ENCODE measurements at places on chromosomes 7 and 10. TPM values are rescaled to one million over a fixed set of nuclear protein-coding genes. Genes with fewer than 3 reads are reported as not detected.

- DNase-seq = peak; percentile 23
Observed at GRCh38 chr7:17593819-17594419, 295.5 kb downstream of the AHR start.

PPP1R9A gene
- polyA plus RNA-seq = 32.3 TPM

GRCh38 chr7:23791721-23792120, 81.7 kb downstream of the STK31 start:
- no peak for DNase-seq

- no peak for DNase-seq
Observed at GRCh38 chr10:93462881-93463280, 19.3 kb downstream of the MYOF start.

DNA sequence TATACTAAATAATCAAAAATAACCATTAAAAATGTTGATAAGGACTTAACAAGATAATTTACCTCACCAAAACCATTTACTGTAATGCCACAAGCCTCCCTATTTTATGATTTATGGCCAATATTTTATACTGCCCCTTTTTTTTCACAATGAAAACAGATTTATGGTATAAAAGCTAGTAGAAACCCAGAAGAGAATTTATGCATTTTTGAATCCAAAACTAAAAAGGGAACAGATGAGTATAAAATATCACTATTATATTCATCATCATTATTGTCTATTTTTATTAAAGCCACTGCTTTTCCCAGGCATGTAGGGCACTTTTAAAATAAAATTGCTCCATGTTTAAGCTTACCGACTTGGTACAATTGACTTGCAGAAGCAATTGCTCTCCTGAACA, 425.0 kb downstream of the PHTF2 start:
- DNase-seq = no peak

DNA sequence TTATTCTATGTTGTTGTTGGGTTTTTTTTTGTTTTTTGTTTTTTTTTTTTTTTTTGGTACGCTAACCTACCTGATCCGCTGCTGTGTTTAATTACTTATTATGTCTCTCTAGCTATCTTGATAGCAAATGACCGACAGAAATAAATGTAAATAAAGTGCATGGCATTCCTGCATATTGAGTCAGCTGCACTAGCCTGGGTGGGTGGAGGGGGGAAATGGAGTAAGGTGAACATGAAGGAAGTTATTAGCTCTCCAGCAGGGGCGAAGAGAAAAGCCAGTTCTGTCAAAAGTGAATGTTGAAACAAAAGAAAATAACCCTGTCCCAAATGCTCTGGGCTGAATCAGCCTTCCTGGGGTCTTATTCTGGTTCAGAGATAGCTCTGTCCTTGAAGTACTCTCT, 210.7 kb upstream of the MDFIC start:
- no peak for DNase-seq

DNA sequence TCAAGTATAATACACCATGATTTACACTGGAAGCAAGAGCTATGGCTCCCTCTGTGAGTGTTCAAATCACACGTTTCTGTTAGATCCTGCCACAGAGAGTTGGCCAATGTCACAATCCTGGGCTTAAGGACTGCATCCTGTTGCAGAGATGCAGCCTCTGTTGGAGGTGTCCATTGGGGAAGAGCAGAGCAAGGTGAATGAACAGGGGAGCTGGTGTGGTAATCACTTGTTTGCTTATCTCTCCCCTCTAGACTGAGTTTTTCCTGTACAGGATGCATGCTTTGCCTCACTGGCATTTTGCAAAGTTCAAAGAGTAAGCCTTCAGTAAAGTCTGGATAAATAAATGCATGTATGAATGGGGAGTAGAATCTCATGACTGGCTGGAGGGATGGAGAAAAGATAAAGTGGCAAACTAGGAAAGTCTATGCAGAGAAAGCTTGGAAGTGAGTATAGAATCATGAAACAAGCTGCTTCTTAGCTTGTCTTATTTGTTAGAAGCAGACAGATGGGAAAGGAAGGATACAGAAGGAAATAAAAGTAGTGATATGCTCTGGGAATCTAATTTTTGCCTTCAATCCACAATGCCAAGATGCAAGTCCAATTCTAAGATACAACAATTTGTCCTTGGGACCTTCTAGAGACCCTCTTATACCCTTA, 605.9 kb downstream of the KCNMA1 start:
- DNase-seq = no peak

AKR1C4 gene
- not detected for polyA plus RNA-seq

GRCh38 chr7:105734233-105734632, 142.2 kb downstream of the ATXN7L1 start:
- DNase-seq = no peak

- no peak for DNase-seq
Observed at GRCh38 chr7:41688012-41688625, 14.8 kb downstream of the INHBA start.

- DNase-seq = no peak
Observed at GRCh38 chr10:102347236-102347828, 48.2 kb upstream of the NFKB2 start.

DNA sequence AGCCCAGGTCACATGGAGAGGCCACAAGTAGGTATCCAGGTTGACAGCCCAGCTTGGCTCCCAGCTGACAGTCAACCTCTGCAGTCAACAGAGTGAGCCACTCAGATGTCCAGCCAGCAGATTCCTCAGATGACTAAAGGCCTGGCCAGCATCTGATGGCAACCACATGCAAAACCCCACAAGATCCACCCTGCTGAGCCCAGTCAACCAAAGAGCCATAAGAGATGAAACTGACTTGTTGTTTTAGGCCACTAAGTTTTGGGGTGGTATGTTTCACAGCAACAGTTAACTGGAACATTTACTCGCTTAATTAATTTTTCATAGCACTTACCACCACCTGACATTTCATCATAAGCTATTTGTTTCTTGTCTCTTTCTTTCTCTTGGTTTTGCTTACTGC, 107.3 kb upstream of the KDM7A start:
- no peak for DNase-seq

GRCh38 chr10:110758898-110759297, 112.8 kb upstream of the PDCD4 start:
- DNase-seq = no peak

GRCh38 chr10:13983035-13983434, 347.7 kb downstream of the FRMD4A start:
- no peak for DNase-seq

GRCh38 chr7:77698042-77698625, 1.9 kb downstream of the RSBN1L start:
- DNase-seq = no peak

DNA sequence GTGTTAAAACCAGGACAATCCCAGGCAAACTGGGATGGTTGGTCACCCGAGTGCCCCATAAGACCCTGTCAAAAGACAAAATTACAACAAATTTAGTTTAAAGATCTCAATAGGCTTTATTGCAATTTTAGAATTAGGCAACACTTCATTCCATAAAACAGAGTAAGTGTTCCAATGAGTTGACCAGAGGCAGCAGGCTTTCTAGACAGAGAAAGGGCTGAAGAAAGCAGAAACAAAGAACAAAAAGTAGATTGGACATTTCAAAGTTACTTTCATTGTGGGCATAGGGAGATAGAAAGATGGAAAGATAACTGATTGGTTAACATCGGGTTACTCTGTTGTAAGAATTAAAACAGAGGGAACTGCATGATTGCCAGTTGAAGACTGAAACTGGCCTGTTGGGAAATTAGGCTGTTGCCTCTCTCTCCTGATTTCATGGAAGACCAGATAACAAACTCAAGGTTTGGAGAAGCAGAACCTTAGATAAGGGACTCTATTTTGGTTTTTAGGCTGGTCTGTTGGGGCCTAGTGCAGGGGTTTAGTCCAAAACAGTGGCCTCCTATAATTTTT, 36.3 kb downstream of the ENTPD1 start:
- DNase-seq = no peak

DNA sequence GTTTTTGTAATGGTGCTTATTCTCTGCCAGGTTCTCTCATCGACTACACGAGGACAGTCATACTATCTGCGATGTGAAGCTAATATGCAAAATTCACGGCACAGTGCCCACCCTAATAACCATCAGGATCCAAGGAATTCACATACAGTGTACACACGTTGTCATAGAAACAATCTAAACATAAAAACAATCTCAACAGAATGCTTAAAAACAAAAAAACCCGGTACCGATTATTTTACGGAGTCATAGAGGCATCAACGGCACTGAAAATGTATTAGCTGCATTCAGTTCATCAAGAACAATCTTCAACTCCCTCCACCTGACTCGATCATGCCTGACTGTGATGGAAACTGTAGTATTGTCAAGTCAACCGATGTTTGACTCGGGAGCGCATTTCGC, 628 bp downstream of the MRPS33 start:
- peak; percentile 45 for DNase-seq

SH2B2 gene
- polyA plus RNA-seq = 4.1 TPM

CFAP58 gene
- 0.54 TPM for polyA plus RNA-seq

DNA sequence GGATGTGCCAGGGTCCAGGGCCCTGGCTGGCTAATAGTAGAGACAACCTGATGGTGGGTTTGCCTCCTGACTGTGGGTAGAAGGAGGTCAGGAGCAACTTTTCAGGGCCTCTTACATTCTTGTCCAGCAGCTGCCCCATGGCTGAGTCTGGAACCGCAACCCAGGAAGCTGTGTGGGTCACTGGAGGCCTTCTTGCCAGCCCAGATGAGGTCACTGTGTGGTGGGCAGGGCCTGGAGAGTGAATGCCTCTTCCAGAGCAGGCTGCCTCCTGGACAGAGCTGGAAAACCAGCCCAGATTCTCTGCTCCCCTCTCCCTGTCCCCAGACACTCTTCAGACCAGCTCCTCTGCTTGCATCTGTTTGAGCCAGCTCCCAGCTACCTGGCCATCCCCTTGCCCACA, 43.5 kb upstream of the LEP start:
- DNase-seq = no peak

- no peak for DNase-seq
Observed at GRCh38 chr7:138875794-138876193, 77.8 kb upstream of the ATP6V0A4 start.

NCOA4 gene
- polyA plus RNA-seq = 225 TPM

HHEX gene
- 9.8 TPM for polyA plus RNA-seq

DNA sequence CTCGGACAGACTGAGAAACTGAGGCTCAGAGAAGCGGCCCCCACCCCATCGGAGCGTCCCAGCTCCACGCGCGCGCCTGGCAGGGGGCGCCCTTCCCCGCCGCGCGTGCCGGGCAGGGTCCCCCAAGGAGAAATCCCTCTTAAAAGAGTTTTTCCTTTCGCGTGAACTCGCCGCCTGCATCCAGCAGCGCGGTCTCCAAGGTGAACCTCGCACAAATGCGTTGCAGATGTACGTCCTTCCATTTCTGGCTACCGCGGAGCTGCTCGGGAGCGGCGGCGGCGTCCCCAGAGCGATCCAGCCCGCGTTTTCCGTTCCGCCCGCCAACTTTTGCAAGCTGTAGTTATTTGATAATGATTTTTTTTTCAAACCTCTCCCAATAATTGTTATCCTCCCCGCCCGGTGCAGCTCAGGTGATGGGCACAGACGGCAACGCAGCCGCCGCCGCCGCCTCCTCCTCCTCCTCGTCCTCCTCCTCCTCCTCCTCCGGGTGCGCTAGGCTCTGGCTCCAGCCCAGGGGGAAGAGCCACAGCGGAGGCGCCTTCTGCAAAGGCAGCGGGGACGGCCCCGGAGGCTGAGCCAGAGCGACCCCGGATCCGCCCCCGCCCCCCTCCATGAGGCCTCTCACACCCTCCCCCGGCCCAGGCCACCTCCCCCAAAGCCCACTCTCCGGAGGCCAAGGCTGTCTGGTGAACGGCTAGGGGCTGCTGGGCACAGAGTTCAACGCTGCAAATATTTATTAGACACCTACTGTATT, 74.0 kb upstream of the CUX1 start:
- no peak for DNase-seq

TACR2 gene
- 0.10 TPM for polyA plus RNA-seq

- no peak for DNase-seq
Observed at GRCh38 chr7:26688936-26689506, 175.4 kb downstream of the SKAP2 start.
